CMK (cell line): ENCODE measurements at places on chromosomes 7 and 10.
A peak's percentile ranks its signal among the peaks of the same experiment; 100 is the strongest.

GRCh38 chr10:89645742-89646172, 715 bp upstream of the PANK1 start:
- DNase-seq: no peak

- peak; percentile 27 for DNase-seq
Measured at GRCh38 chr10:132516771-132517725, 20.5 kb upstream of the INPP5A start.

DNA sequence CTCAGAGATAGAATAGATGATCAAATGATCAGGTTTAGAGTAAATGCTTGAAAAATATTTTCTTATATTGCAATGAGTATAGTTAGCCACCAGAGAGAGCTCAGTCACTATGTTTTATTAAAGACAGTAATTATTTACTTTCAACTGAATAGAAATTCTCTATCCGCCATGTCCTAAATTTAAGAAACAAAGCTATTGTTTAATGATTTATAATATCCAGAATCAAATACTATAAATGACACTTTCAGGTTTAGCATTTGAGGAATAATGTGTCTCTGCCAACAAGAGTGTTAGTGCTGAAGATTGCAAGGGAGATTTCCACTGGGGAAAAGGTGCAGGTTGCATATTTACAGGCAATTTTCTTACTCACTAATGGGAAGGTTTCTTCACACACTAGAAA, 184.7 kb downstream of the DGKB start:
- no peak for DNase-seq

DNA sequence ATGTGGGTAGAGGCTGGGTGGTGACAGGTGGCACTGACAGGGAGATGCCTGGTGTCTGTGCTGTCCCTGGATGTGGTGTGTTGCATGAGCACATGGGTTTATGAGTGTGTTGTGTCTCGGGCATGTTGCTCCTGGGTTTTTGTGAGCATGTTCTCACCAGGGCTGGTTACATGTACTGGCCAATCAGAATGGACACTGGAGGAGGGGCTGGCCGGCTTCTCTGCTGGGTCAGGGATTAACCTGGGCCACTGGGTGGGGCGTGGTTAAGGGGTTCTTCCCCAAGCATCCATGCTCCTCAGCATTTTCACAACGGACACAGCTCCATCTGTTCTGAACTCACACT, 20.8 kb upstream of the VOPP1 start:
- no peak for DNase-seq

- DNase-seq: no peak
Measured at GRCh38 chr10:17019696-17020095, 109.9 kb downstream of the CUBN start.

GRCh38 chr10:43921881-43922280, 273.2 kb upstream of the ZNF32 start:
- DNase-seq: no peak

DNA sequence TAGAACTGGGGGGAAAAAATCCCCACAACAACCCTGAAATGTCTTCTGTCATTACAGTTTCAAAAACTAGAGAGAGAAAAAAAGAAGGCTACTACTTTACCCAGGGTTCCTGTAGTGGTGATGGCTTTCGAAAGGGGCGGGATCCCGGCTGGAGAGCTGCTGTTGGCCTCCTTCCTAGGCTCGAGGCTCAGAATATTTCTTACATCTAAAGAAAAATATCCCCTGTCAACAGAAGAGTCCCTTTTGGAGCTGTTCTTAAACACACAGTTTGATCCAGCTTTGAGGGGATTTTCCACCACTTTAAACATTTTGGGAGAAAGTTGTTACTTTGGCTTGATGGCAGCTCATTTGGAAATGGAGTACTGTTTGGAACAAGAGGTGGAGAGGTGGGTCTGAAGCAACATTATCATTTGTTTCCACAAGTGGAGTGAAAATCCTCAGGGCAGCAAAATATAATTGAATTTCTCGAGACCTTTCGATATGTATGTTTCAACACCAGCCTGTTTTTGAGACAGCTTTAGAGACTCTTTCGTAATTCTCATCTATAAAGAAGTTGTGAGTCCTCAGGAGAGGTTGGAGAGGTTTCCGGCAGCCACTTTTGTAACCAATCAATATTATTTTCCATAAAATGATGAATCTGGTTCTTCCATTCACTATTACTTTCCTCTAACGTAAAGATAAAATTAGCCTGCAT, 5.1 kb downstream of the HOXA13 start:
- no peak for DNase-seq

DNA sequence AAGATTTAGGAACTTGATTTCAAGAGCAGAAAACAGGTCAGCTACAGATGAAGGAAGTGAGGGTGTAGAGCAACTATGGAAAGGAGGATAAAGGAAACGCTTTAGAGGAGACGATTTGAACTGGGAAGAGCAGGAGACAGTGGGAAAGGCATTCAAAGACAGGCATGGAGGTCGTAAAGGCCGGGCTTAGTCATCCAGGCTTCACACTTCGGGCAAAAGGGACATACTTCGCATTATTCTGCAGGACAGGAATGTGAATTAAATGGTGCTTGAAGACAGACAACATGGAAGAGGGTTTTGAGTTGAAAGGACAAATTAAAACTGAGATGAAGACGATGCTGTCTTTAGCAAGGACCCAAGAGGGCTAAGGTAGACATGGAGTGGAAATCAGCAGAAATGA, 8.1 kb downstream of the FAM171A1 start:
- no peak for DNase-seq

DNA sequence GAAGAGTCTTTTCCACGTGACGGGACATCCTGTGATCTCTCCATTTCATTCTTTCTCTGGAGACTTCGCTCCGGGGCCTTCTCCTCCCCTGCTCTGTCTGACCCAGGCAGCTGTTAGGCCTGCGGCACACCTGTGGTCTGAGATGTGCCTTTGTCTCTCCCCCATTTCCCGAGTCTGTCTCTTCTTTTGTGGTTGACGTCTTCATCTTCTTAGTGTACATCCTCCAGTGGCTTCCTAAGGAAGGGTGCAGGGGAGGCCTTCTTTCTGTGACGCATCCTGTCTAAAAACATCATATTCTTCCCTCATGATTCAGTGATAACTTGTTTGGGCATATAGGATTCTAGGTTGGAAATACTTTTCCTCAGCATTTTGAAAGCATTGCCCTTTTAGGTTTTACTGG, 17.2 kb upstream of the ATP6V0E2 start:
- DNase-seq: no peak

DNA sequence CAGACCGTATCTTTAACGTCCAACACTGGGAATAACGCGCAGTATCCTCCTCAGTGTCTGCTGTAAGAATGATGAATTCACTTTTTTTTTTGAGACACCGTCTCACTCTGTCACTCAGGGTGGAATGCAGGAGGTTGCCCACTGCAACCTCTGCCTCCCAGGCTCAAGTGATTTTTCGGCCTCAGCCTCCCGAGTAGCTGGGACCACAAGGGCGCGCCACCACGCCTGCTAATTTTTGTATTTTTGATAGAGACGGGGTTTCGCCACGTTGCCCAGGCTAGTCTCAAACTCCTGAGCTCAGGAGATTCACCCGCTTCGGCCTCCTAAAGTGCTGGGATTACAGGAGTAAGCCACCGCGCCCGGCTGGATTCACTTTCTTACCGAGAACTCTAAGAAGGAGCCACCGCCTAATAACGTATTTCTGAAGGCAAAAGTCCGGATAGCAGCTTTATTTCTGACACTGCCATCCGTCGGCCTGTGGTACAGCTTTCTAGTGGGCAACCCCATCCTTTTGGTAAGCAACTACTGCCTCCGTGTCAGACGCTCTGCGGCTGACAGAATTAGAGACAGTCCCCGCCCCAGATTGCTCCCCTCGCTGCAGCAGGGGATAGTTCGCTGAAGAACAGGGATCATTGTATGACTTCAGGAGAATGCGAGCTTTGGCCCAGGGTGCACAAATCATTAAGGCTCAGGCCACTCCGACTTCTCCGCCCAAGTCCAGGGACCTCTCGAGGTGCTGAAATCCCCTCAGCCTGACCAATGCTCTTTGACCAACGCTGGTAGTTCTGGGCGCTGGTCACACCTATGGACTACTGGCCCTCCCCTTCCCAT, 662 bp downstream of the POLR3A start:
- DNase-seq: no peak

DNA sequence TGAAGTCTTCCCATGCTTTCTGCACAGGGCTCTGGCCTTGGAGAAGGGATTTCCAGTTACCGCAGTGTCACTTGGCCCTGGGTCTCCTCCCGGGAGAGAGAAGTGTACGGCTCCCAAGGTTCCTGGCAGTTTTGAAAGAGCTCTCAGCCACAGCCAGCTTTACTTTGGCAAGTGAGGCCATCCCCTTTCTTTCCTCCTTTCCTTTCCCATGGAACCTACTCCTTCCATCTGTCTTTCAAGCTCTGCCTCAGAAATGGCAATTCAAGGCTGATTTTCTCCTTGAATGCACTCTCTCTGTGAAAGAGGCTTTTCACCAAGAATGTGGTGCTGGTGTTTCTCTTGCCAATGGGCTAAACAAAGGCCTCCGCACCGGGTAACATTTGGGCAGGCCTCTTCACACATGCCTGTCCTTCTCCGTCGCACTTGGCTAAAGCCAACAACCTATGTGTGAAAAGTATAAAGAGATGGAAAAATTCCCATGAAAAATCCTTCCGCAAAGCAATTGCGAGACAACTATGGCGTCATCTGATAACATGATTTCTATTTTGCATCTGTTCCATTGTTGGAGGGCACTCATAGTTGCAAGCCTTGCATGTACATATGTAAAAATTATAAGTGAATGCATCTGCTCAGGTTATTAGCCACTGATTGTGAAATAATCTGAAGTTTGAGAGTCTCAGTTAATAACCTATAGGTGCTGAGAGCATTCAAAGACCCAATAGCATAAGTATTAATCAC, 125.4 kb downstream of the PFKFB3 start:
- DNase-seq: no peak

- no peak for DNase-seq
Measured at GRCh38 chr7:151830121-151830830, 46.6 kb downstream of the PRKAG2 start.

DNA sequence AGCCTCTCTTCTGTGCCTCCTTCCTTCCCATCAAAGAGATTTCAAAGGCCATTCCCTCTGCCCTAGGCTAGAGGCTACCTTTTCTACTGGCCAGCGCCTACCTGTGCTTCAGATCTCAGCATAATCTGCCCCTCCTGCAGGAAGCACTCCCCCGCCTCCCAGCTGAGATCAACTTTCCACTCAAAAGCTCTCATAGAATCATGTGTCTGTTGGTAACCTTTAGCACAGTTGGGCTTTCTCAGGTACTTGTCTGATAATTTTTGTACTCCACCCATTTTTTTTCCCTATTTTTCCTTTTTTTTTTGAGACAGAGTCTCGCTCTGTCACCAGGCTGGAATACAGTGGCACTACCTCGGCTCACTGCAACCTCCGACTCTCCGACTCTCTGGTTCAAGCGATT, 231.0 kb upstream of the PRSS58 start:
- DNase-seq: no peak

- no peak for DNase-seq
Measured at GRCh38 chr10:68463365-68464093, 8.2 kb downstream of the DNA2 start.

GRCh38 chr10:6173203-6173602, 29.5 kb upstream of the PFKFB3 start:
- no peak for DNase-seq

GRCh38 chr10:2978111-2978510, 89.2 kb upstream of the PFKP start:
- DNase-seq: no peak

DNA sequence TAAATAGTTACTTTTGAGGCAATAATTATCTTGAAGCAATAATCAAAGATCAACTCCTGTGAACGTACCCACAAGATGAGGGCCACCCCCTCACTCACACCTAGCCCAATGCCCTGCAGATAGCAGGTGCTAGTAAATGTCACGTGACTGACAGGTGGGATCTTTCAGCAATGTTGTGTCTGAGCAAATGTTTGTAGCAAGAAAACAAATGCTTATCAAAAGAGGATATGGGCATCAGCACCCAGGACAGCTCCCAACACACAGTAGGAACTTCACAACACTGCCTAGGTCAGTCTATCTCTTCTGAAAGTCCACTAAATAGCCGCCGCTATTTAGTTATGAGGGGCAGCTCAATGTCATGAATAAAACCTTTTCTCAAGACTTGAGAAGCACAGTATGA, 120.8 kb upstream of the PDLIM1 start:
- DNase-seq: no peak

GRCh38 chr7:107069457-107069856, 25.0 kb downstream of the PRKAR2B start:
- no peak for DNase-seq

- DNase-seq: no peak
Measured at GRCh38 chr7:64551375-64552142, 11.3 kb downstream of the ZNF680 start.

GRCh38 chr10:88178758-88179157, 315.3 kb downstream of the PTEN start:
- DNase-seq: no peak

DNA sequence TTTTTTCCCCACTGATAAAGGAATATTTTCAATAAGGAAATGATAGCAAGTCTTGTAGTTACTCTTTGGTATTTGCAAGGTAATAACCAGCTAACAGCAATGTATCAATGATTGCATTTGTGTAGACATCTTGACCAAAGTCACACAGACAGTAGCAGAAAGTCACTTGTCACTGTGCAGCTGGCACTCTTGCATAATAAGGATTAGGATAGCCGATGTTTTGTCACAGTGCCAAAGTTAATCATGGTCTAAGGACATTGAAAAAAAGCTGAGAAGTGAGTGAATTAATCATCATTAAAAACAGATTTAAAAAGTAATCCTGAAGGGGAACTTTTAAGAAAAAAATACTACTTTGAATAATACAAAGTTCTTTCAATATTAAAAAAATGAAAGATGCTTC, 834.3 kb upstream of the C7orf33 start:
- no peak for DNase-seq

GRCh38 chr7:94258418-94259300, 136.0 kb upstream of the COL1A2 start:
- DNase-seq: no peak

- no peak for DNase-seq
Measured at GRCh38 chr7:31933481-31933880, 136.7 kb downstream of the PDE1C start.

DNA sequence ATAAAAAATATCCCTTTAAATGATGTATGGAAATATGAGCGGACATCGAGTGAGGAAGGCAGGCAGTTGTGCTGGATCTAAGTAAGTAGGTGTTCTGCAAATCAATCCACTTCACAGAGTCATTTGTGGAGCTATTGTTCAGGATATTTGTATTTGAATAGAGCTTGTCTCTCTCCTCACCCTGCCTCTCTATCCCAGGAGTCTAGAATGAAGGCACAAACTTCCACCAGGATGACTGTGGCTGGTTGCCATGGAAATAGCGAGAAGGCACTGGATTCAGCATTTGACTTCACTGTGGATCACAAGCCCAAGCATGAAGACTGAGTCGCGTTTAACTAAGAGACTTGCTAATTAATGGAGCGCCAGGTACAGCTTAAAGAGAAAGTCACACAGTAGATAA, 53.2 kb downstream of the NPY start:
- DNase-seq: no peak

GRCh38 chr10:44460416-44460815, 75.5 kb upstream of the CXCL12 start:
- no peak for DNase-seq

GRCh38 chr7:65981965-65982792, at the start of gene GUSB:
Gene GUSB (minus strand): TSS chr7:65982213. CDS start chr7:65982183, 30 bp downstream.
- DNase-seq: peak; percentile 79
